ENCODE measurements at places on chromosomes 2 and 18.
A peak's percentile ranks its signal among the peaks of the same experiment; 100 is the strongest.

GRCh38 chr2:235820571-235820970, 326.7 kb downstream of the AGAP1 start:
- no peak for DNase-seq

- DNase-seq, result no peak
Observed at GRCh38 chr2:199739413-199740110, 111.4 kb downstream of the FTCDNL1 start.

GRCh38 chr2:143085125-143085784, 44.0 kb upstream of the ARHGAP15 start:
- no peak for DNase-seq

GRCh38 chr2:23002234-23002633, 382.7 kb upstream of the KLHL29 start:
- DNase-seq, result no peak

DNA sequence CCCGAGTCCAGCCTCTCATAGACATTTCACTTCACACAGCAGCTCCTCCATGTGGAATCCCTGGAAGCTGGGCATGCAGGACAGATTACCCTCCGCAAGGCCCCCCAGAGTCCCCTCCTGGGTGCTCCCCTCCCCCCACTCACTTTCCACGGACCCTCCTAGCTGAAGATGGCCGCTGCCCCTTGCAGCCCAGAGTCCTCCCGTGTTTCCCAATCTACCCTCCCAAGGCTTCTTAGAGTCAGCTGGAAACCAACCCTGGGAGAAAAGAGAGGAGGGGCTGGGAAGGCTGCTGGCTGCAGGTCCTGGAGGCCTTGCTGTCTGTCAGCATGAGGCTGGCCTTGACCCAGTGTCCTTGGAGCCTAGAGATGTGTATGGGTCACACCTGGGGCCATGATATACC, 49.0 kb upstream of the HAAO start:
- DNase-seq, result no peak

GRCh38 chr2:181253438-181253837, 203.7 kb upstream of the ITGA4 start:
- no peak for DNase-seq

- DNase-seq, result no peak
Observed at GRCh38 chr2:105329561-105330495, at the start of gene TGFBRAP1. TGFBRAP1 (minus strand) TSS chr2:105329735; CDS start chr2:105308301, 21,434 bp downstream.

DNA sequence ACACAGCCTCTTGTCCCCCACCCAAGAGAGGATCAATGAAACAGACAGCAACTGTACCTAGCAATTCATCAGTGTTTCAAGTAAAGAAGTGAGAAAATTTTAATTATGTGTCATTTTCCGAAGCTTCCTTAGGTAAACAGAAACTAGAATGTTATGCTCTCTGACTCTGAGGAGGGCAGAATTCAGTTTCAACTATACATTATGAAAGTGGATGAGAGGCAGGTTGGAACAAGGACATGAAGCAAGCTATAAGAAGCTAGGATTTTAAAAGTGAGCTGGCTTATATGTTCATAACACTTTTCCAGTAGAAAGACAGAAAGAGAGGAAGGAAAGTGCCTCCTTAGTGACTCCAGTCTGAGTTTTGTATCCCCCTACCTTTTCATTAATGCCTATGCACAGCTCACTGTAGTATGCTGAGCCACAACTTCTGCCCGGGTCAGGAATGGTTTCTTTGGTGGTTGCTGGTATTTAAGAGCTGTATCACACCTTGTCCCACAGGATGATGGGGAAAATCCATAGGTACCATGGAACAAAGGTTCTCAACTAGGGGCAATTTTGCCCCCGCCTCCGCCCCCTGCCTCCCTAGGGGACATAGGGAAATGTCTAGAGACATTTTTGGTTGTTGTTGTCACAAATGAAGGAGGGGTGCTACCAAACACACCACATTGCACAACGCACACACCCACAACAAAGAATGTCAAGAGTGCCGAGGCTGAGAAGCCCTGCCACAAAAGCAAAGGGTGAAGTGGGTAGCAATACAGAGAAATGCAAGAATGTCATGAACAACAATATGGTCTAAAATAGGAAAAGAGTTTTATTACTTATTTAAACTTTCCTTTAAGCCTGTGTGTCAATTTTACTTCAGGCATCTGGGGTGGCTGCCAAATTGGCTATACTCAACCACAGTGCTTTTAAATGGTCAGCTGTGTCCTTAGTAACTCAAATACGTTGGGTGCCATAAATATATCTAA, 161.0 kb upstream of the ZFP36L2 start:
- DNase-seq, result no peak

DNA sequence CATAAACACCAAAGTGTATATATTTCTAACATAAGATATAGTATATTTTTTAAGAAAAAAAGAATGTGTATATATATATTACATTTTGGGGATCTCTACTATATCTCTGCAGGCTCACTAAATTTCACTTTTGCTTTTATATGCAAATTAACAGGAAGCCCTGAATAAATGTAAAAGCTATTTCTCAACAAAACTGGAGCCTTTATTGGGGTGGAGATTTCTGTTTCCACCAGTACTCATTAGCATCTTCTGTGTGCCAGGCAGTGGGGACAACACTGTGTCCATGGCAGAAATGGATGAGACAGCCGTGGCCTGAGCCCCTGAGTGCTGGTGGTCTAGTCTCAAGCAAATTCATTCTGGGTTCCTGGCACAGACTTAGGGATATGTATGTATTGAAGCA, 41.3 kb downstream of the C18orf63 start:
- DNase-seq, result no peak

DNA sequence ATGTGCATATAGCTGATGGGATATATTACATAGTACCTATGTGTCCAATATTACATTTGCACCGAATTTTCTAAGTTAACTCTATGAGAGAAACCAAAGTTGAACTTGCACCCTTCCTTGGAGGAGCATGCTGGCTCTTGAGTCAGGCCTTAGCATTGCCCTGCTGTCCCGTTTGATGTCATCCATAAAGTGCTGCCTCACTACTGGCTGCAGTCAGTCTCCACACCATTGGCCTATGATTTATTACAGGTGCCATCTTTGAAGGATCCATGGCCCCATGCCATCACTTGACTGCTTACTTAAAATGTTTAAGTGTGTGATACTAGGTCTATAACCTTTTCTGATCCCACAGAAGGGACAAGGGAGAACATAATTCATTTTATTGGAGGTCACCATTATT, 249.3 kb upstream of the RBBP8 start:
- DNase-seq, result no peak

GRCh38 chr2:208033701-208034502, 8.6 kb upstream of the PLEKHM3 start:
- DNase-seq, result no peak

GRCh38 chr2:170371231-170371998, 193.5 kb downstream of the MYO3B start:
- no peak for DNase-seq

GRCh38 chr18:79624356-79625170, 55.0 kb upstream of the CTDP1 start:
- no peak for DNase-seq

GRCh38 chr2:239225371-239225851, 175.4 kb downstream of the HDAC4 start:
- DNase-seq, result no peak

GRCh38 chr18:68467329-68467728, 247.6 kb downstream of the TMX3 start:
- DNase-seq, result no peak

DNA sequence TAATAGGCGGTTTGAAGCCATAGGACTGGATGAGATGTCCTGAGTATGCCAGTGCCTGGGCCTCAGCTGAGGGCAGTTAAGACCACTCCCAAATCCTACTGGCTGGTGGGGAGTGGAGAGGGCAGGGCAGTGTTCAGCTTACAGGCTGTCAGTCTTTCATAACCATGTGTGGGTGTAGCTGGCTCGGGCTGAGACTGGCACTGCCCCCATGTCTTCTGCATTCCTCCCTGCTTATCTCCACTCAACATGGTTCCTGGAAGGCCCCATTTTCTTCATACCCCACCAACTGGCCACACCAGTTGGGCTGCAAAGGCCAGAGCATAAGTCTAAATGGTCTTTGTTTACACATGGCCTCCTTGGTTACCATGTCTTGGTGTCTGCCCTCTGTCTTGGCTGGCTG, 17.2 kb upstream of the IL37 start:
- no peak for DNase-seq

- DNase-seq, result no peak
Observed at GRCh38 chr2:209985874-209986273, 16.6 kb upstream of the RPE start.

GRCh38 chr18:58886864-58887612, 22.4 kb downstream of the ZNF532 start:
- no peak for DNase-seq

DNA sequence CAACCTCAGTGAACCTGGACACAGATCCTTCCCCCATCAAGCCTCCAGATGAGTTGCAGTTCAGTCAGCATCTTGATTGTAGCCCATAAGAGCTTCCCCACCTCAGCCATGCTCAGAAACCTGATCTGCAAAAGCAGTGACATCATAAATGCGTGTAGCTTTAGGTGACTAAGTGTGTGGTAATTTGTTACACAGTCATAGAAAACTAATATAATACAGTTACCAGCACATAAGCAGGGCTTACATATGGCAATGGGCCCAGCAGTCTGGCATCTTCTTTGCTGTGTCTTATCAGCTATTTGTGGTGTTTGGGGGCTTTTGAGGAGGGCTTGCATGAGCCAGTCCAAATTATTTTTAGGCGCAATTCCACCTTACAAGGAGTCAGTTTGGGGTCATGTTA, 807.0 kb downstream of the SLC4A3 start:
- peak; percentile 35 for DNase-seq

DNA sequence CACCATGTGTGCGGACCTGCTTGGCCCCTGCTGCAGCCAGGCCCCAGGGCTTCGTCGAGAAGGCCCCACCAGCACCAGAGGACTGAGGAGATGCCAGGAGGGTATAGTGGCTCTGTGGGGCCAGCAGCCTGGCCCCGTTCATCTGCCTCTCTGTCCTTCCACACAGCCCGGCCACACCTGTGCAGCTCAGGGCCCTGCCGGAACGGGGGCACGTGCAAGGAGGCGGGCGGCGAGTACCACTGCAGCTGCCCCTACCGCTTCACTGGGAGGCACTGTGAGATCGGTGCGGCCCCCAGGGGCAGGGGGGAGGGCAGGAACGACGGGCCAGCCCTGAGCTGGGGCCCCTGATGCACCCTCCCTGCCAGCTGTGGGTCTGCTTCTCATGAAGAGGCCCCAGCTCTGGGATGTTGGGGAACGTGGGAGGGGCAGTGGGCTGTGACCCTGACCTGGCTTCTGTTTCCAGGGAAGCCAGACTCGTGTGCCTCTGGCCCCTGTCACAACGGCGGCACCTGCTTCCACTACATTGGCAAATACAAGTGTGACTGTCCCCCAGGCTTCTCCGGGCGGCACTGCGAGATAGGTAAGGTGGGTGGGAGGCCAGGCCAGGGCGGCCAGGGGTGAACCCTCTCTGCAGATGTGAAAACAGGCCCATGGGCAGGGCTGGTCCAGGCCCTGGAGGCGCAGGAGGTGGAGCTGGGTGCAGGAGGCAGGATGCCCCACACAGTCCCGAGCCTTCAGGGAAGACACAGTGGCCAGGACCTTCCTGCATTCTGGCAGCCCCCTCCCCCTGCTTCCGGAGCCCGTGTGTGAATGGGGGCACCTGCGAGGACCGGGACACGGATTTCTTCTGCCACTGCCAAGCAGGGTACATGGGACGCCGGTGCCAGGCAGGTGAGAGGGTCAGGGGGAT, 50.3 kb downstream of the MTERF4 start:
- DNase-seq, result no peak

DNA sequence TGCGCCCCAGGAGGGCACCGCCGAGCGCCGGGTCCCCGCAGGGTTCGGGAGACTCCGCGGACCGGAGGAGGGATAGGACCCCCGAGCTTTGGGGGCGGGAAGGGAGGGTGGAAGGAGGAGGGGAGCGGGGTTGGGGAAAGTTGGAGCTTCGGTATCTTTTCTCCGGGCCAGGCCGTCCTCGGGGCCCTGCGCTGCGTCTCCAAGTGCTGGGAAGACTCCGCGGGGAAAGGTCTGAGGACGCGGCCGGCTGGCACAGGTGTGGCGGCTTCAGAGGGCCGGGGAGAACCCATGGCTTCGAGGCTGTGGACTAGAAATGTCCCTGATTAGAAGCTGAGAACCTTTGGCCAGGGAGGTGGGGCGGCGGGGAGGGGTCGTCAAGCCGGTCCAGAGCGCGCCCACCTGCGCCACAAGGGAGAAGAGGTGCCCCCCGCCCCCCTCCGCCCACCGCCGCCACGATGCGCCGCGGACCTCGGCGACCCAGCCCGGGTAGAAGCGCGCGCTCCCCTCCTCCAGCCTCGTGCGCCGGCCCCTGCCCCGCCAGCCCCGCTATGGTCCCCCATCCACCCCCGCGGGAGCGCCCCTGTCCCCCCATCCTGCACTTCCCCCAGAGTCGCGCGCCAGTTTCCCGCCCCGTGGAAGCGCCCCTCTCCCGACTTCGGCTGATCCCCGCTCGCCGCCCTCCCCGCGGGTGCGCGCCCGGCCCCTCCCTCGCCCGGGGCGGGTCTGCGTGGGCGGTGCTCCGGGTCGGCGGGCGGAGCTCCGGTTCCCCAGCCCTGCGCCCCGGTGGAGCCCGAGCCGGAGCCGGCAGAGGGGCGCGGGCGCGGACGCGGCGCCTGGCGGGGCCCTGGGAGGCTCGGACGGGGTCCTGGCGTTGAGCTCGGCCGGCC, at the start of gene SNTG2:
Gene SNTG2 (plus strand): TSS at position 770 of the 887 bp plus-strand sequence. CDS start 148 bp downstream, outside the sequence.
- no peak for DNase-seq

- DNase-seq, result no peak
Observed at GRCh38 chr2:240444464-240444863, 9.0 kb downstream of the GPC1 start.

DNA sequence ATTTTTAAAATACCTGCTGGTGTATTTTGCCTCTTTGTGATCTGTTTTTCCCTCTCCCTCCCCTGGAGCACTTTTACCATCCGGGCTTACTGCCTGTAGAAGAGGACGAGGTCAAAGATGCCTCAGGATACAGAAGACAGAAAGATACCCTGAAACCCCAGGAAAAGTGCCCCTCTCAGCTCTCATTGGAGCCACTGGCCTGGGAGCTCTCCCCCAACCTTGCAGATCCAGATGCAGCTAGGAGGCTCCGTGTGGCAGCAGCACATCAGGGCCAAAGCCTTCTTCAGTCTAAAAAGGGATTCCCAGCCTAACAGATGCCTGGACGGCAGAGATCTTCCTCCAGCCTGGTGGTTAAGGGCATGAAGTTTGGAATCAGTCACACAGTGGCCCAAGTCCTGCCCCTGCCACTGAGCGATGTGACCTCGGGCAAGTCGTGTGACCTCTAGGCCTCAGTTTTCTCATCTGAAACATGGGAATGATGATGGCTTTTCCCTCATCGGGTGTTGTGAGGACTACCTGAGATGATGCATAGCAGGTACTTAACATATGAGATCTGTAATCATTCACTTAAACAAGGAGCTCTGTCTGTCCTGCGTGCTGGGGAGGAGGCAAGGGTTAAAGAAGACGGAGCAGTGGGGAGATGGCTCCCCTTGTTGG, 239.4 kb downstream of the DYSF start:
- no peak for DNase-seq

DNA sequence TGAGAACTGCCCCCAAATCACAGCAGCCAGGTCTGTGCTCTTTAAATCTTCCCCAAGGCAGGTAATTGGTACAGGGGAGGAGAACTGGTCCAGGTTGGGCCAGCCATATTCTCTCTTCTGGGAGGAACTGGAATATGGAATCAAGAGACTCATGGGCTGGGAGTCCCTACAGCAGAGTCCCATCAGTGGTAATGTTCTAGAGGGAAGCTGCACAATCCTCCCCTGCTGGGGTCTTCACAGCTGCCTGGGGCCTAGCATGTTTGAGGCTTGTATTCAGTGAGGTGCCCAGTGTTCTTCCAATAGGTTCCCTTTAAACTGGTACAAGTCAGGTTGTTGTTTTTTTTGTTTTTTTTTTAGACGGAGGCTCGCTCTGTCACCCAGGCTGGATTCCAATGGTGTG, 21.1 kb upstream of the EGR4 start:
- no peak for DNase-seq

- DNase-seq, result no peak
Observed at GRCh38 chr2:214035091-214035852, 375.6 kb upstream of the VWC2L start.
